ENCODE measurements at places on chromosomes 4 and X.

- DNase-seq = no peak
Measured at GRCh38 chr4:132382243-132382642, 766.9 kb upstream of the PCDH10 start.

- DNase-seq = peak; percentile 98
Measured at GRCh38 chr4:123832173-123833026, 435.8 kb downstream of the SPRY1 start.

DNA sequence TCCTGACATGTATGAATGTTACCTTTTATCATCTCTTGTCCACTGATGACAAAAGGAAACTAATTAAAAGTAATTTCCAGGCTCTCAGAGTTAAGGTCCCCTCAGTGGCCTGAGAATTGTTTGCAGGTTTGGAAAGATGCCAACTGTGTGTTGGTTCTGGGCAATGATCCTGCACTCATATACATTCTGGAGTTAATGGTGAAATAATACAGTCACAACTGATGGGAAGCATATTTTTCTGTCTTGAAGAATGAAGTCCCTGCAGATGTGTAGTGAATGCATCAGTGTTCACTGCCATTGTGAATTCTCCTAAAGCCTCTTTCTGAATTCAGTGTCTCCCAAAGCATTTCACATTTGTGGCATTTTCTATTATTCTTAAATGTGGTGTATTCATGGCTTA is 238.1 kb upstream of the PPP1R2C start:
- DNase-seq = no peak

DNA sequence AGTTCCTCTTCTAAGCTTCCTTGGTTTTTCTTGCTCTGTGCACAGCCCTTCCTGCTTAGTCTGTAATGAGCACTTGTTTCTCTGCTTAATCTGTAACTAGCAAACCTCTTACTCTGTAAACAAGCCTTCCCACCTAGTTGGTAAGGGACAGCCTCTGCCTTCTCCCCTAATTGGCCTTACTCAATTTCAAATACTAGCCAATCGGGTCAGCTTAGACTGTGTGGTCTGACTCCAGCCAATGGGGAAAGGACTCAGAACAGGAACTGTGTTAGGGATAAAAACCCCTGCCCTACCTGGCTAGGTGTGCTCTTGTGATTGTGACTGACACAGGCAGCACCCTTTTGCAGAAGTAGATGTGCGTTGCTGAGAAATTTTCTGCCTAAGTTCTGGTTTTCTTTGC is 136.5 kb upstream of the AADAT start:
- no peak for DNase-seq

- DNase-seq = no peak
Measured at GRCh38 chrX:55030271-55031205, at the start of gene ALAS2. Gene ALAS2, minus strand, starts transcription at chrX:55030977. Its CDS starts 4,977 bp downstream, at chrX:55026000.

DNA sequence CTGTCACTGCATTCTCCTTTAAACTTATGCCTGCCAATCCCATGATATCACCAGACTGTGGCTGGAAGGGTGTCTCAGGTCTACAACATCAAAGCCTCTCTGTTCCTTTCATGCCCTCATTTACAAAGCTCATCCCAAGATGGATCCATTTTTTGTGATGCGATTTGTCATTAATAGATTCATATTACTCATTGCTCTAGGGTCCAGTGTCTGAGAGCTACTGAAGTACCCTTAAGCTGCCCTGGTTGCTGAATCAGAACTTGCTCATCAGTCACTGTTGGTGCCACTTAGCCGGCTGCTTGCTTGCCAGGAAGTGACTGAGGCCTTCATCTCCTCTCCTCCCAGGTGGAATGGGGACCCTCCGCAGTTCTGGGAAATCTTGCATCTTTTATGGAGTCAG is 395.5 kb upstream of the BOD1L1 start:
- DNase-seq = peak; percentile 21

- DNase-seq = no peak
Measured at GRCh38 chr4:40744218-40744617, 5.5 kb upstream of the NSUN7 start.

DNA sequence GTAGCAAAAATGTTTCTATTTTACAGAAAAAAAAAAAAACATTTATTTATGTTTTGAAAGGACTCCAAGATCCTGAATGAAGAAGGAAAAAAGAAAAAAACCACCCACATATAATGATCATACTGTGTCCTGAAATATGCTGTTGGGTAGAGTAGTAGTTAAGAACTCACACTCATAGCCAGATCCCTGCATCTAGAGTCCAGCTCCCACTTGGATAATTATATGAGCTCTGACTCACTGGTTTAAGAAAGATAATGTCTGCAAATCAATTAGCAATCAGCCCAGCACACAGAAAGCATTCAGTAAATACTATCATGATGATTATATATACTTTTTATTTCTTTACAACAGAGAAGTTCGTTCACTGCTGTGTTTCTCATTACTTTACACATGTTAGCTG is 46.7 kb upstream of the MXRA5 start:
- no peak for DNase-seq

GRCh38 chr4:1367230-1367935 is 20.4 kb downstream of the UVSSA start:
- no peak for DNase-seq

- no peak for DNase-seq
Measured at GRCh38 chr4:24464566-24464965, 119.8 kb downstream of the DHX15 start.

DNA sequence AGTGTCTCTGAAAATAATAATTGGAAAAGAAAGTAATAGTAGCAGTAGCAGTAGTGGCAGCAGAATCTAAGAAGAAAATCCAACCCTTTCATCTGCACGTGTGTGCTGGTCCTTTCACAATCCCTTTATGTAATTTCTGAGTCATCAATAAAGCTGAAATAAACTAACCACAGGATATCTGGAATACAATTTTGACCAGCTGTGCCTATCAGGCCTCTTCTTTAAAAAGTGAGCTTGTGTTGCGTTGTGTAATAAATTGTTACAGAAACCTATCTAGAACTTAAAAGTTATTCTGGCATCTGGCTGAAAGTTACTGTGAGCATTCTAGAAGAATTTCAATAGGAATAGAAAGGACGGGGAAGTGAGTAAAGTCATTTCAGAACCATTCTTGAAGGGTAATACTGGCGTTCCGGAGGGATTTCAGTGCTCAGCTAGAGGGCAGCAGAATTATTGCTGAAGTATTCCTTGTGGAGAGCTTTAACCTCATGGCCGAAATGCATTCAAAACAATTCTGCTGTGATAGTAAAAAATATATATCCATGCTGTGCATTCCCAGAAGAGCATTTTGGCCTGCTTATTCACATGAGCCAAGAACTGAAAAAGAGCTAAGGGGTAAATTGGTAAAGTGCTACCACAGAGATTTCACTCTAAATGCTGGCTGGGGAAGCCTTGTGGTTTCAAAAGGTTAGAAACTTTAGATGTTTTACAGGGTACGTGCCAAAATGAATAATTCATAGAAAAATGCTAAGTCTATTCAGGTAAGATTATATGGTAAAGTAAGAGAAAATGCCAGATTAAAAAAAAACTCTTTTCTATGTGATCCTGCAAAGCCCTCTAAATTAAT is 260.6 kb downstream of the NKX6-1 start:
- DNase-seq = peak; percentile 18

- DNase-seq = no peak
Measured at GRCh38 chr4:148259841-148260240, 182.4 kb downstream of the NR3C2 start.

GRCh38 chr4:109962401-109962800 is 49.7 kb downstream of the EGF start:
- DNase-seq = no peak

DNA sequence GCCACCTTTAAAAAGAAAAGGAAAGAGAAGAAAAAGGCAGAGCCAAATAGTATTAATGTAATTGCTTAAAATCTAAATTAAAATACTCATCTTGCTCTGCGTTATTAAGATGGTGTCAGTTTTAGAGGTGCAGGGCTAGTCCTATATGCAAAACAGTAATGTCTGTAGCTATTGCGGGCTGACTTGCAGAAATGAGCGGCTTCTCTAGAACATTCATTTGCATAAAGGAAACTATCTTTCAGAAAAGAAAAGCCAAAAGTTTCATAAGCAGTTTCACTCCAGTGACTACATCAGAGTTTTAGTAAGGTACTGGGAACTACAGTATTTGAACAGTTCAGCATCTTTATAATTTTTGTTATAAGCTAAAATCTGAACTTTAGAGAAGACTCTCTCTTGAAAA is 6.0 kb downstream of the SMAD1 start:
- no peak for DNase-seq

DNA sequence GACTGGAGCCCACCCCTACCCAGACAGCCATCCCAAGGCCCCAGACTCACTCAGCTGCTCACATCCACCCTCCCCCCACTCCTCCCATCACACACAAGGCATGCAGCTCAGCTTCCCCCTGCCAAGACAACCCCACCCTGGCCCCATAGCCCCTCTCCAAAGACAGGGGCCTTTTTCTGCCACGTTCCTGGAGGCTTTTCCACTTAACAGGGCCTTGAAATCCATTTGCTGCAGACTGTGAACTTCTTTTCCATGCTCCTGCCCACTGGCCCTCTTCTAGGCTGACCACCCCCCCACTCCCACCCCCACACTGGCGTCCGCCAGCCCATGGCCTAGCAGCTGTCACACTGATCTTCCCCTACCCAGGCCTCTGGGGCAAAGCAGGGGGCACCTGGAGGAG is 76.0 kb downstream of the PJA1 start:
- DNase-seq = no peak

DNA sequence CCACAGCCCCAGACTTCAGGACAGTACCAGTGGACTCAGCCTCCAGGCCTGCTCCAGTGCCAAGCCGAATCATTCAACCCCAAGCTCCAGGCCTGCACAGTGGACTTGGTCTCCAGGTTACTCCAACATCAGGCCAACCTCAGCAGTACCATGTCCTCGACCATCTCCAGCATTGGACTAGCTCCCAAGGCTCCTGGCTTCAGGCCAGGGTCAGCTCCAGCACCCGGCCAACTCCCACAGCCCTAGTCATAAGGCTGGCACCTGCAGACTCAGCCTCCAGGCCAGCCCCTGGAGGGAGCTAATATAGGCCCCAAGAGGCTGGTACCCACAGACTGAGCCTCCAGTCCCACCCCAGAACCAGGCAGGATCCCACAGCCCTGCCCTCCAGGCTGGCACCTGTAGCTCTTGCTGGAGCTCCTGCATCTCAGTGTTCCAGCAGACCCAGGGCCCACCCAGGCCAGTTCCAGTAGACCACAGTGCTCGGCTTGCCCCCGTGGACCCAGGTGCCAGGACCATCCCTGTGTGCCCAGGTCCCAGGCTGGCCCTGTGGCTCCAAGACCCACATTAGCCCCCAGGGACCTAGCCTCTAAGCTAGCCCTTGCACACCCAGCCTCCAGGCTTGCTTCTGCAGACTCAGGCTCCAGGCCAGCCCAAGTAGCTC is 25.6 kb downstream of the ZMAT1 start:
- no peak for DNase-seq

GRCh38 chrX:151776181-151776731 is 41.7 kb downstream of the CNGA2 start:
- no peak for DNase-seq

DNA sequence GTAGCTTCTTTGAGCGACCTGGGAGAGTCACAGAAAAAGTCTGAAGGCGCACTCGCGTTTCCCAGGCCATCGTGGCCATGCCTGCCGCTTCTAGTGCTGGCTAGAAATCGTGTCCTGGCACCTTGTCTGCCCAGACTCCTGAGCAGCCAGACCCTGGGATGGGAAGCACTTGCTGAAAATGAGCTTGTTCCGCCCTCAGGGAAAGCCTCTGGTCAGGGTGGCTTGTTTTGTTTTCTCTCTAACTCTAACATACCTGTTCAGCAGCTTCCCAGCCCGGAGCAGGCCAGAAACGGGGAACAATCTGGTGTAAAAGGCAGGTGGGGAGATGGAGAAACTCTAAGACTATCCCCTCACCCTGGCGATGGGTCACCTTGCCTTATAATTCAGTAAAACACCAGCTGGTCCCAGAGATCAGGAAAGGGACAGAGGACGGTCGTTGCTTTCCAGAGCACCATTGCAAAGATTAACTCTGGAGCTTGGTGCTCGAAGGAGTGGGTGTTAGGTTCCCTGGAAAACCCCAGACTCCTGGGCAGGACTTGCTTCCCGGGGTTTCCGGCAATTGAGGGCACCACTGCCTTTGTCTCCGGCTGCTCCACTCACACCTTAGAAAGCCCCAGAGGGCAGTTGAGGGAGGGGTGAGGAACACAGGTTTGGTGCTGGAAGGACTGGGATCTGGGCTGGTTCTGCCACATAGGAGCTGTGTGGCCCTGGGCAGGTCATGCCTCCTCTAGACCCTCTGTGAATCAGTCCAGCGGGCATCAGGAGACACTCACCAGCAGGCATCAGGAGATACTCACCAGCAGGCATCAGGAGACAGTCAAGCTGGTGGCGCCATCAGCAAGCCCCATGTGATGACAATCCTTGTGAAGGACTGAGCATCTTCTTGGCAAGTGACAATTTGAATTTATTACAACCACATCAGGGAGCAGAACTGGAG is 4.5 kb upstream of the SH3TC1 start:
- DNase-seq = no peak

- no peak for DNase-seq
Measured at GRCh38 chrX:15434205-15434604, 50.0 kb upstream of the VEGFD start.

GRCh38 chr4:1979477-1980196 is 29.1 kb downstream of the NELFA start:
- DNase-seq = no peak

GRCh38 chrX:150119323-150119722 is 181.0 kb upstream of the EOLA2 start:
- DNase-seq = no peak

DNA sequence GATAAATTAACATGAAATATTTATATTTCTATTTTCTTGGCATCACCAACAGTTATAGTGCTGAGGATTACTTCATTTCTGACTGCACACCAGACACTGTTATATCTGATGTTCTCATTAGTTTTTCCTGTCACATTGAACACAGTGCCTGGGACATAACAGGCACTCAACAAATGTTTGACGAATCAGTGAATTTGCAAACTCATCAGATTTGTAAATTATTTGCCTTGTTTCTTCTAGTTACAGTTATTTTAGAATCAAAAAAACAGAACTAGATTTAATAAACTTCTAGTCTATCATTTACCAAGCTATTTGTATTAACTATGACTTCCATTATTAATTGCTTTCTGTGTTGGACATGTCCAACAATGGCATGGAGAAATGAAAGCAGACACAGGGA is 483.3 kb downstream of the KLHL13 start:
- DNase-seq = no peak

DNA sequence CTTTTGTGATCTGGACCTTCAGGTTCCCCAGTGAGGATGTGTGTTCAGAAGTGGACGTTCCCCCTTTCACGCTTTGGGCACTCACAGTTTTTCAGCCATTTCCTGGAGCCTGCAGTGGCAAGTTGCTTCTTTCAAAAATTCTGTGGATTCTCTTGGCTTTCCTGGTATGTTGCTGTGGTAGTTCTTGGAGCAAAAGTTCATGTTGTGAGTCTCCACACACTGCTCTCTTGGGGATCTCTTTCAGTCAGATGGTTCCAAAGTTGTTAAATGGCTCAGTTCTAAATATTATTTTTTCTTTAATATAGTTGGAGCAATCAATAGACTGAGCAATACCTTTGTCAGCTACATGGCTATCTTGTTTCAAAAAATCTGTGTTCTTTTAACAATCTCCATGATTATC is 28.5 kb upstream of the BANK1 start:
- no peak for DNase-seq
